ENCODE measurements at places on chromosomes 3 and 15.

DNA sequence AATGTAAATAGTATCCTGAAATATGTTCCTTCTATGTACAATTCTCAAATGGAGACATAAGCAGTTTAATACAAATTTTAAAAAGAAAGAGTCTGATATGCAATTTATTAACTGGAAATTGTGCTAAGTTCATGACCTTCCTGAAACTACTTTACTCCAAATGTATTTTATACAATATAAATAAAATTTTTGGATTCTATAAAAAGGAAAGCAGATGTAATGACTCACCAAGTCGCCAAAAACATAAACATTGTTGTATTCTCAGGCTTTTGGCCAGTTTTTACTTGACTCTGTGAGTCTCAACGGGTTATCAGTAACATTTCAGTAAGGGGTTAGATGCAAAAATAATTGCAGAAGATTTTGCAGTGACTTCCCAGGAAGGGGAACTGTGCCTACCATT is 948.2 kb downstream of the EPHA3 start:
- no peak for DNase-seq

DNA sequence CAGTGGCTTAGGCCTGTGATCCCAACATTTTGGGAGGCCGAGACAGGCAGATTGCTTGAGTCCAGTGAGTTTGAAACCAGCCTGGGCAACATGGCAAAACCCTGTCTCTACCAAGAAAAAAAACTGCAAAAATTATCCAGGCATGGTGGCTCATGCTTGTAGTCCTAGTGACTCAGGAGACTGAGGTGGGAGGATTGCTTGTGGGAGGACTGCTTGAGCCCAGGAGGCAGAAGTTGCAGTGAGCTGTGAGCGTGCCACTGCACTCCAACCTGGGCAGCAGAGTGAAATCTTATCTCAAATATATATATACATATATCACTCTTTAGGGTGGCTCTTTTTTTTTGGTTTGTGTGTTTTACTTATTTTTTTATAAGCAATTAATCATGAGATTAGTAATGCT is 83.7 kb upstream of the WDR72 start:
- DNase-seq, result no peak

DNA sequence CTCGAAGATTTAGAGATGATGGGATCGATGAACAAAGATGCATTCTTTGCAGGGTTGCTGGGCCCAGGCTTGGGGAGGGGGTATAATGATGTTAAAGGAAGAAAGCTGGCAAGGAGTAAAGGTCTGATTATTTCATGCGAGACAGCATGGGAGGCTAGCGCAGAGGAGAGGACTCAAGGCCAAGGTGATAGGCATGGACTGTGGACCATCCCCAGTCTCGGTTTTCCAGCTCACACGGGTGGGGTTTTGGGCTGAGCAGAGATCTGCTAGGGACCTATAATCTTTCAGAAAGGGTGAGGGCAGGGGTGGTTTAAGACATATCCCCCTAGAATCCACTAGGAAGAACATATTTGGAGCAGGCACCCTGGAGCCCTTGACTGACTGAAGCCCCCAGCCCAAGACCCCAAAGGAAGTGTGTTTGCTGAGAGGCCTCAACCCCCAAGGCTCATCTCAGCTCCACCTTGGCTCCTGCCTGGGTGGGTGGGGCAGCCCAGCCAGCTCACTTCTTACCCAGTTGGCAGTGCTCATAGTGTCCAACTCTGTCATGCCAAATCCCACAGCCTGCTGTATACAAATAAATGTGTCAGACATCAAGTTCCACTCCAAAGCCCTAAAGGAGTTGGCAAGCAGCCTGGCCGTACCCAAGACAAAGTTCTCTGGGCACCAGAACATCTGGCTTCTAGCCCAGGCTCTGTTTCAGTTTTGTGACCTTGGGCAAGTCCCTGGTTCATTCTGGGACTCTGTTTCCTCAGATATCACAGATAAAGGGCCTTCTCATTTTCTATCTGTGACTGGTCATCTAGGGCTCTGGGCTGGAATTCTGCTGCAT is 17.9 kb downstream of the ACSBG1 start:
- DNase-seq, result no peak

- no peak for DNase-seq
Measured at GRCh38 chr3:132262305-132262704, 54.9 kb upstream of the ACP3 start.

GRCh38 chr15:37031198-37031597 is 69.2 kb downstream of the MEIS2 start:
- DNase-seq, result no peak

- DNase-seq, result no peak
Measured at GRCh38 chr15:44584162-44584749, 47.3 kb downstream of the EIF3J start.

DNA sequence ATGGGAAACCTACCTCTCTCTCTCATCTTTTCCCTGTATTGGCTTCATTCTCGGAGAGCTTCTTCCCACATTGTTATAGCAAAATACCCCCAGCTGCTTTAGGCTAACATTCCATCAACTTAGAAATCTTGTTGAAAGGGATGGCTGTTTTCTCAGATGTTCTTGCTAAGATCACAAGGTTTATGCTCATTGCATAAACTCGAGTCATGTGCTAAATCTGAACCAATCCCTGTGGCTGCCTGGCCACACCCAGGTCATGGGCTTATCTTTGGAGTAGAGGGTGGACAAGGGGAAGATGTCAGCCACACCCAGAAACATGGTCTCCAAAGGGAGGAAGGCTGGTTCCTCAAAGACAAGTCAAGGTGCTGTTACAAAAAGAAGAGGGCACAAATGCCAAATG is 150.6 kb upstream of the UMPS start:
- no peak for DNase-seq

DNA sequence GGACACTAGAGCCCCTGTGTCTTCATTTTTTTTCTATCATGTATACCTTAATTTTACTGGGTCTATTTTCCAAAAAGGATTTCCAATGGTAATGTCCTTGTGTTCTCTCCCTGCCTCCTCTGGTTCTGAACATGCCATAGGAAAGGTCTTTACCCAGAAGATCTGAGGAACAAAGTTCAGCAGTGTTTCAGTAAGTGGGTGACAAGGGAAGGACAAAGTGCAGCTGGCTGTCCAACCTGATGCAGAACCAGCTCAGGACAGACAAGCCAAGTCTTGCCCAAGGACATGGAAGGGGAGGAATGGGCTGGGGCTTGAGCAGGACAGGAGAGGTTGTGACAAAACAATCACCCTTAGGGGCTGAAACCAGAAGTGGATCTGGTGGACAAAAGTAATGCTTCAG is 61.2 kb upstream of the STRIT1 start:
- DNase-seq, result no peak

- DNase-seq, result no peak
Measured at GRCh38 chr15:31590609-31591008, 264.0 kb downstream of the KLF13 start.

GRCh38 chr3:26839001-26839400 is 216.4 kb downstream of the LRRC3B start:
- DNase-seq, result no peak

DNA sequence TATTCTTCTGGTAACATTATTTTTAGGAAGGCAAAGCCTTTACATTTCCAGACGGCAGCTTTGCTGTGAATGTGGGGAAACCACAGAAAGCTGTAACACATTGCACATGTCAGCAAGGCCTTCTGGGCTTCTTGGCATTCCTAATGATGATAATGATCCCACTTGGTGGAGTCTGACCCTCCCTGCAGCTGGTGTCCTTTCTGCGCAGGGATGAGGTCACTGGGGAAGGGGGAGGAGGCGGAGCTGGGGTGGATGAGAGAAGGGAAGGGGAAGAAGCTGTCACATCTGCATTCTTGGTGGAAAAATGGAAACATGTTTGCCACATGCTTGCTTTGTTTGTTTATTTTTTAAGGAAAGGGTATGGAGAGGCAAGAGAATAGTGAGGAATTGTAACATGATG is 68.6 kb downstream of the FILIP1L start:
- no peak for DNase-seq

DNA sequence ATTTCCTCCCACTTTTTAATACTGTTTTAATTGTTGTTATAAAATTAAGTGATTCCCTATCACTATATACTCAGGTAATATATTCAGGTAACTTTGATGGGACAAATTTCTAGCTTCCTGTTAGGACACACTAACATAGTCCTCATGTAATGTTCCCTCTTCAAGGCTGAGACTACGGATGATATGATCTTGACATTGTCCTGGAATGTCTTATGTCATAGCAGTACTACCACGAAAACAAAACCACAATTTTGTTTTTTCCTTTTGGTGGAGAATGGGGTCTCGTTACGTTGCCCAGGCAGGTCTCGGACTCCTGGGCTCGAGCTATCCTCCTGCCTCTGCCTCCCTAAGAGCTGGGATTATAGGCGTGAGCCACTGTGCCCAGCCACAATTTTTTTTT is 26.8 kb upstream of the IP6K2 start:
- no peak for DNase-seq

DNA sequence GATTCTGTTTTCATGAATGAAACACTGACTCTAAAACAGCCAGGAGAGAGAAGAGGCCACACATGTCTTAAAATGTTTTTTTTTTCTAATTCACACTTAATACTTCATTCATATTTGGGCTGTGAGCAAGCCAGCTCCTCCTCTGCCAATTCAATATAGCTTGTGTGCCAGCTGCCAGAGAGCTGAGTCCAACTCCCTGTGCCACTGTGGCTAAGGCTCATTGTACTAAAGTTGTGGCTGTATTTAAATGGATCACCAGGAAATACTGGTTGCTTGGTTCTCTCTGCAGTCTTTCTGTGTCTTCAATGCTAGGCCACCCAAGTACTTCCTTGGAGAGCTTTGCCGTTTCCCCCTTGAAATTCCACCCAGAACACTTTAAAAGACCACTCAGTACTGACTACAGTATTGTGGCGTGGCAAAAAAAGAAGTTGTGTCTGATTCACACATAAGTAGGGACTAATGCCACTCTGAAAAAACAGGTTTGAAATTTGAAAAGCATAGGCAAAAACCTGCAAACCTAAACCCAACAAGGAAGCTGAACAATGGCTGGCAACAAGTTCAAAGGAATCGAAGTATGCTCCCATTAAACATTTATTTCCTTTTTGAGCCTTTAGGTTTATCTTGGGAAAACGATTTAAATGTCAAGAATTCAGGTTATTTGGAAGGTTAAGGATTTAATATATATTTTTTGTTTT is 524.7 kb downstream of the DIPK2A start:
- no peak for DNase-seq

GRCh38 chr3:46878781-46879436 is 1.4 kb downstream of the PTH1R start:
- DNase-seq, result peak; percentile 74

GRCh38 chr15:29925227-29926082 is 103.2 kb upstream of the TJP1 start:
- peak; percentile 87 for DNase-seq

- no peak for DNase-seq
Measured at GRCh38 chr15:73789521-73790240, 36.5 kb upstream of the INSYN1 start.

DNA sequence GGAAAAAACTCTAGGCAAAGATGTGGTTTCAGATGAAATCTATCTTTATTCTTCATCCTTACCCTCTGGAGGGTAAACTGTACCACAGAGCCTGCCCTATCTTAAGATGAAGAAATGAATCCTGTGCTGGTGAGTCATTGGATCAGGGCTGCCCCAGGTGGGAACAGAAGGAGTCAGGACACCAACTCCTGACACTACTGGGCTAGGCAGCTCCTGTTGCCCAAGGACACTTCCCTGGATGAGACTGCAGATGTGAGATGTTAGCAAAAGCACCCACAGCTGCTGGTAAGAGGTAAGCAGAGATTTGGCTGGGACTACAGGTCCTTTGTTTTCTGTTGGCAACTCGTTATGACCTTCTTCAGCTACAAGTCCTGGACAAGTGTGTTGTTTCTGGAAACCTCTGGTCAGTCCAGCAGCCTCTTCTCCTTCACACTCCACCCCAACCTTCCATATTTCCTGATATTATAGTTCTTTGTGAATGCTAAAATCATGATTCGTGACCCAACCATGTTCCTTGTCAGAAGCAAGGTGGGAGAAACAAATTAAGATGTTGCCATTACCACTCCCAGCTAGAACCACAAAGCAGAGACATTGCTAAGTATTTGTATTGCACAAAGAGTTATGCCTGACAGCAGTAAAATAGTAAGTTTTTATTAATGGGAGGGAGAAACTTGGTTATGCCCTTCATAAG is 104.2 kb upstream of the TGFBR2 start:
- no peak for DNase-seq

GRCh38 chr3:104586344-104586743 is 780.4 kb upstream of the ALCAM start:
- no peak for DNase-seq

DNA sequence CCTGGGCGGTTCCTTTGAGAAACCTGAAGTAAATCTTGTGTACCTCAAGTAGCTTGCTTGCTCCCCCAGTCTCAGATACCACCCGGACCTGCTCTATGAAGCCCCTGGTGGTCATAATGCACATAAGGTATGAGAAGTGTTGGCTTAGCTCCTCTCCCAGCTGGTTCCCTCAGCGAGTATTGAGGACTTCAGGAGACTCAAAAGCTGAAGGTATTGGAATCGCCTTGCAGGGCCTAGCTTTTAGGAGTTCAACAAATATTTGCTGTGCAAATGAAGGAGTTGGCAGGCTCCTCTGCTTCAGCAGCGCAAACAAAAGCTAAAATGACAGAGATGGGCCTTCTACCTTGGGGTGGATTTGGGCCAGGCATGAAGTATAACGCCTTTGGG is 1.7 kb downstream of the CMTM8 start:
- peak; percentile 47 for DNase-seq

DNA sequence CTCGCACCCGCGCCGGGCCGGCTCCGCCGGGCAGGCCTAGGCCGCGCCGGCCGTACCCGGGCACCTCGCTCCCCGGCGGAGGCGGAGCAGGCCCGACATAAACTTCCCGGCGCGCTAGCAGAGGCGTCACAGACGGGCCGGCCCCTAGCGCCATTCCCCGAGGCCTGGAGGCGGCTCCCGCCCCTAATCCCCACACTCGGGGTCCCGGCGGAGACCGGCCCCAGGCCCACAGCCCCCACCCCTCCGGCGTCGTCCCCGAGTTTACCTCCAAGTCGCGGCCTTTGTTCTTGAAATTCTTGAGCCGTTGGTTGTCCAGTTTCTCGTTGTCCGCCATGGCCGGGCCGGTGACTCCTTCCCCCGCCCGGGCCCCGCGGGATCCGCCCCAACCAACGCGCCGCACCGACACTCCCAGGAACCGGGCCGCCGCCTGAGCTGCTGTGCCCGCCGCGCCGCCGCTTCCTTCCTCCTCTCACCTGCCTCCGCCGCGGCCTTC is 376 bp downstream of the KPNA4 start:
- no peak for DNase-seq

GRCh38 chr3:30320392-30320791 is 286.0 kb upstream of the TGFBR2 start:
- no peak for DNase-seq

DNA sequence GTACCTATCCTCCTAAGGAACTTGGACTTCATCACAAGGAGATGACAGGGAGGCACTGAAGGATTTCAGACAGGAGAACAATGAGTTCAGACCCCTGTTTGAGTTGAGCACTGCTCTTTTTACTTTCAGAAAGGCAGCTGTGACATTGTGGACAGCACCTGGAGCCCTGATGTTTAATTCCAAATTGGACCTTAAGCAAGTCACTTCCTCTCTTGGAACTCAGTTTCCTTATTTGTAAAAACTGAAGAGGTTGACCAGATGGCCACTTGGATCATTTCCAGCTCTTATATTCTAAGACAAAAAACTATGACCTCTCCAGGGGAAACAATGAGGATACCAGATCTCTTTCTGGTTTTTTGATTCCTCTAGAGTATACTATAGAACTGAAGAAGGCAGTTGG is 34.1 kb upstream of the SMAD3 start:
- DNase-seq, result no peak

All from ecto neural progenitor cell (in vitro differentiated cells).